ENCODE measurements at places on chromosomes 11 and 22.

DNA sequence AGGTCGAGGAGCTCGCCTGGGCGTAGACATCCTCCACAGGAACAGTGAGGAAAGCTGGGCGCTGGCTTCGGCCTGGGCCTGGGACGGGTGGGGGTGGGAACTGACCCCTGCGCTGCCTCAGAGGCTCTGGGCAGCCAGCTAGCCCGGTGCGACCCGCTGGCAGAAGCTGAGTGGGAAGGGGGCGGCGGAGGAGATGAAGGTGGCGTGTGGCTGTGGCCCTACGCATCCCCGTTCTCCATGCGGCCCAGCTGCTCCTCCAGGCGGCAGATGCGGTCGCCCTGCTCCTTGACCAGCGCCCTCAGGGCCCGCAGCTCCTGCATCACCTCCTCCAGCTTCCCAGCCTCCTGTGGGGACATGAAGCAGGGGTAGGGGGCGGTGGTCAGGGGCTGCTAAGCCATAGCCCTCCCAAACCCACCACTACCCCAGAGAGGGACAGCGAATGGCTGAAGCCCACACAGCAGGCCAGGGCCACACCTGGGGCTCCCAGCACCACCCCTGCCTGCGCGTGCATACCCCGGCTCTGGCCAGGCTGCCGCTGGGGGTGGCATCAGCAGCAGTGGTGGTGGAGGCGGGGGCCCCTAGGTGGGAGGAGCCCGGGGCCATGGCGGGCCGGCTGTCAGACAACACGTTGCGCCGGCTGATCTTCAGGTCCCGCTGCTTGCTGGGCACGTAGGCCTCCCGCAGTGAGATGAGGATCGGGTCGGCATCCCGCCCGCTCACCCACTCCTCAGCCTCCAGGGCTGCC, 848 bp upstream of the PTPRCAP start:
- no peak for DNase-seq
- no peak overlapping the region for H3K27ac ChIP-seq
- H3K27me3 ChIP-seq = no peaks in the 10 kb centered on the region
- peaks cover 59% of the 10 kb centered on the region for H3K4me1 ChIP-seq

DNA sequence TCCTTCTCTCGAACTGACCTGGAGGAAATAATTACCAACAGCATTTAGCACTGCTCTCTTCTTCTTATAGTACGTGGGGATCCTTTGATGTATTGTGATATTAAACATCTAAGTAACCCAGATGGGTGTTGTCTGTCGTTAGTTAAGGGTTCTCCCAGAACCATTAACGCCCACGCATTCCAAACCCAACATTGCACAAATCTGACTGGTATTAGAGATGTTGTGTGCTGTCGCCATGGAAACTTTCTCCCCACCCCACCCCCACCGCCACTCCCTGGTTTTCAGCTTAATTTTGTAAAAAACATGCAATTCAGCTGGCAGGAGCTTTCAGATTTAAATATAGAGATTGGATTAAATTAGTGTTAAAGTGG, 1495.2 kb downstream of the TBC1D22A start:
- no peak for DNase-seq
- no peaks in the 10 kb centered on the region for H3K36me3 ChIP-seq
- peaks cover 11% of the 10 kb centered on the region for H3K27me3 ChIP-seq
- peaks cover 35% of the 10 kb centered on the region for H3K4me1 ChIP-seq

GRCh38 chr22:48241658-48242057, 1479.2 kb downstream of the TBC1D22A start:
- peaks cover 12% of the 10 kb centered on the region for H3K27me3 ChIP-seq
- no peak overlapping the region for H3K27ac ChIP-seq
- peak; percentile 34 for DNase-seq
- H3K4me1 ChIP-seq = peaks cover 53% of the 10 kb centered on the region
- peak overlapping the region; percentile 76 for H3K4me3 ChIP-seq

- H3K27ac ChIP-seq = no peak overlapping the region
- H3K36me3 ChIP-seq = no peaks in the 10 kb centered on the region
These were observed 1106.3 kb downstream of the BRD1 start for GRCh38 chr22:48721395-48721669.

- H3K27me3 ChIP-seq = no peaks in the 10 kb centered on the region
- peaks cover 20% of the 10 kb centered on the region for H3K36me3 ChIP-seq
- H3K4me3 ChIP-seq = no peak overlapping the region
- H3K4me1 ChIP-seq = peaks cover 36% of the 10 kb centered on the region
- no peak for DNase-seq
These were observed 5.6 kb upstream of the ANKRD13D start for GRCh38 chr11:67283481-67283963.

DNA sequence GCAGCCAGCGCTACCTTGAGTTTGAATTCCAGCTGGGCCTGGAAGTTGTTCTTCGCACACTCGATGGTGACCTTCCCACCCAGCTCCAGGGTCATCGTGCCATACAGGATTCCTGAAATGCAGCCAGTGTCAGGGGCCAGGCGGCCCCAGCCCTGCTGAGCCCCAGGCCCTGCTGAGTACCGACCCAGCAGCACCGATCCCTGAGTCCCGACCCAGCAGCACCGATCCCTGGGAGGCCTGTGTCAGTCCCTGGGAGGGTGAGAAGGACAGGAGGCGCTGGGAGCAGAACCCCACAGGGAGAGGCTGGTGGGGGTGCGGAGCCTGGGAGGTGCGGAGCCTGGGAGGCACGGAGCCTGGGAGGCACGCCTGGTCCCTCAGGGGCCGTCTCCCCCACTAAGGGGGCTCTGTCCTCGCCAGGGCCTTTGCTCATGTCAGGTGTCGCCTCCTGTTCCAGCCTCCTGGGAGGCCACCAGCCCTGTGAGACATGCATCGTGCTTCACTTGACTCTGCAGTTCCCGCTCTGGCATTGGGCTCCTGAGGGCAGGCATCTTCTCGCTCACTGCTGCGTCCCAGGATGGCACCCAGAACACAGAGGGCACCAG, 37.1 kb upstream of the CARS1 start:
- no peak overlapping the region for H3K4me3 ChIP-seq
- no peaks in the 10 kb centered on the region for H3K4me1 ChIP-seq
- H3K27me3 ChIP-seq = peaks cover 16% of the 10 kb centered on the region
- DNase-seq = no peak
- H3K27ac ChIP-seq = no peak overlapping the region

GRCh38 chr22:41028841-41029240, 63.6 kb upstream of the EP300 start:
- H3K4me1 ChIP-seq = no peaks in the 10 kb centered on the region
- H3K36me3 ChIP-seq = no peaks in the 10 kb centered on the region
- H3K27me3 ChIP-seq = no peaks in the 10 kb centered on the region
- no peak overlapping the region for H3K4me3 ChIP-seq
- DNase-seq = no peak
- H3K27ac ChIP-seq = no peak overlapping the region

DNA sequence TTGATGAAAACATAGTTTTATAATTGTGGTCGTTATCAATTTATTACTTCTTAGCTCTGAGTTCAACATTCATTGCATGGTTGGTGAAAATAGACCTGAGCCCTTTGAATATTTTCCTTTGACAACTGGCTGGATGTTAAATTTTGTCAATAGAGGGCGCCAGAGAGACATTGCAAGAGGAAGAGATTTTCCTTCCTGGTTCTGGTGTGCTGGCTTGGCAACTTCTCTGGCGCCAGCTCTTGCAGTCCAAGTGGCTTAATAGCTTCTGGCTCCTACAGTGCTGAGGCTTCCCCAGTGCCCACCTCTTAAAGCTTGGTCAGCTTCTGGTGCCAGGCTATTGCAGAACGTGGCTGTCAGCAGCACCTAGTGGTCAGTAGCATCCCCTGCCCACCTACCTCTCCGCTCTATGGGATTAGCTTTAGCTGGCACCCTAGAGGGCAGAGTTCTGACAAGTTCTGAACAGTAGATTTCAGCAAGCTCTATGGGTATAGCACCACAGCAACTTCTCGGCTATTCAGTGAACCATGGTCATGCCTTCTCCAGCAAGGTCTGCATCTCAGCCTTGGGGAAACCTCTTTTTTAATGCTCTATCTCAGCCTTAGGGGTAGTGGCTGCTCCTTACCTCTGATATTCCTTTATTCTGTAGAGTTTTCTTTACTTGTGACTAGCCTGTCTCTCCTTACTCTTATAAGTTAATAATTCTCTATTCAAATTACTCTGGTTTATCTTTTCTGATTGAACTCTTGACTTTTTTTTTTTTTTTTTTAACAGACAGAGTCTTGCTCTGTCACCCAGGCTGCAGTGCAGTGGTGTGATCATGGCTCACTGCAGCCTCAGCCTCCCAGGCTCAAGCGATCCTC, 59.4 kb downstream of the ACER3 start:
- peak overlapping the region; percentile 70 for H3K4me3 ChIP-seq
- H3K27me3 ChIP-seq = no peaks in the 10 kb centered on the region
- no peaks in the 10 kb centered on the region for H3K4me1 ChIP-seq
- no peaks in the 10 kb centered on the region for H3K36me3 ChIP-seq

DNA sequence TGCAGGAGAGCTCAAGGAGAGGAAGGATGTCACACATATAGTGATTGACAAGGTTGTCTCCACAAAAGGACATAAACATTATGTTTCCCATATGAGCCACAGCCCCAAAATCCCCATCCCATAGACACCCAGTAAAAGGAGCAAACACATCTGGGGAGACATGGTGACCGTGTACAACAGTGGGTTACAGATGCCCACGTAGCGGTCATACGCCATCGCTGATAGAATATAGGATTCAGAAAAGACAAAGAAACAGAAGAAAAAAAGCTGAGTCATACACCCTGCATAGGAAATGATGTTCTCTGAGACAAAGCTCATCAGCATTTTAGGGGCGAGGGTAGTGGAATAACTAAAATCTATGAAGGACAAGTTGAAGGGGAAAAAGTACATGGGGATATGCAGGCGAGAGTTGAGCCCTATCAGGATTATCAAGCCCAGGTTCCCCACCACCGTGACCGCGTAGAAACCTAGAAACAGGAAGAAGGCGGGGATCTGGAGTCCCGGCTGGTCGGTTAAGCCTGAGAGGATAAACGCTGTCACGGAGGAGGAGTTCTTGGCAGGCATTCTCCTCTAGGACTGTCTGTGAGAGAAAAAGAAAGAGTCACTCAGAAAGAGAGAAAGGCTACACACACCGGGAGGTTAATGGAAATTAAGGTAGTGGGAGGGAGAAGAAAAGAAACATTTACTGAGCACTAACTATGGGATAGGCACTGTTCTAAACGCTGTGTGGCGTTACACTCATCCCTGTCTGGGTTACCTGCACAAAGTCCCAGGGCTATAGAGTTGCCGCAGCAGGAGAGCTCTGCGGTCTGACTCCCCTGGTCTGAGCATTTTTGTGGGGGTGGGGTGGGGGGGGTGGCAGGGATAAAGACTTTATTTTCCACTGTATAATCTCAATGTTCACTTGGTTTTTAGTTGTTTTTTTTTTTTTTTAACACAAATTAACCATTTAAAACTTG, 36.1 kb upstream of the OR8B8 start:
- no peak overlapping the region for H3K4me3 ChIP-seq
- H3K4me1 ChIP-seq = peaks cover 8% of the 10 kb centered on the region
- H3K36me3 ChIP-seq = no peaks in the 10 kb centered on the region
- peaks cover 29% of the 10 kb centered on the region for H3K27me3 ChIP-seq
- no peak for DNase-seq

DNA sequence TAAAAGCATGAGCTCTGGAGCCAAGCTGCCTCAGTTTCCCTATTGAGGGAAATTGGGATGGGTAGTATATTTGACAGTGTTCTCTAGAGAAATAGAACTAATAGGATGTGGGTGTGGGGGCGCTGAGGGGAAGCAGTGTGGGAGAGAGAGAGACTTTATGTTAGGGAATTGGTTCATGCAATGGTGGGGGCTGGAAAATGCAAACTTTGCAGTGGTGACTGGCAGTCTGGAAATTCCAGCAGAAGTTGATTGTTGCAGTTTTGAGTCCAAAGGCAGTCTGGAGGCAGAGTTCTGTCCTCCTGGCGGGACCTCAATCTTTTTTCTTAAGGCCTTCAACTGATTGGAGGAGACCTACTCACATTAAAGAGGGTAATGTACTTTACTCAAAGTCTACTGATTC, 59.4 kb upstream of the SYT13 start:
- no peaks in the 10 kb centered on the region for H3K4me1 ChIP-seq
- H3K36me3 ChIP-seq = no peaks in the 10 kb centered on the region
- no peak overlapping the region for H3K27ac ChIP-seq
- no peak overlapping the region for H3K4me3 ChIP-seq
- H3K27me3 ChIP-seq = peaks cover 34% of the 10 kb centered on the region
- DNase-seq = no peak

GRCh38 chr11:63523151-63523550, 13.5 kb upstream of the PLAAT4 start:
- H3K4me1 ChIP-seq = peaks cover 6% of the 10 kb centered on the region
- H3K27me3 ChIP-seq = peaks cover 27% of the 10 kb centered on the region
